HS-5 (cell line): ENCODE measurements at places on chromosomes 5 and 9.

GRCh38 chr5:100901821-100902341, 1.2 kb downstream of the ST8SIA4 start:
- DNase-seq = peak; percentile 2

DNA sequence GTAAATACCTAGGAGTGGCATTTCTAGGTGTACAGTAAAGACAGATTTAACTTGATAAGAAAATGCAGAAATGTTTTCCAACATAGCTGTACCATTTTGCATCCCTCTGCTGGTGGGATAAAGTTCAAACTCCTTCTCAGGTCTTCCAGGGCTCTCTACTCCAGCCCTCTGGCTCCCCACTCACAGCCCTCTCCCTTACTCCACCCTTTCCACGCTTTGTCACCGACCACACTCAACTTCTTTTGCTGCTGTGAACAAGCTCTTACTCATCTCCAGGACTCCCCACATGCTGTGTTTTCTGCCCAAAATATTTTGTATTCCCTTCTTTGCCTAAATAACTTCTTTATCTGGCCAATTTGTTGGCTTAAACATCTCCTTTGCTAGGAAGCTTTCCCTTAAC, 90.6 kb upstream of the OSMR start:
- peak; percentile 35 for DNase-seq

GRCh38 chr5:172447646-172448365, 6.5 kb downstream of the SH3PXD2B start:
- no peak for DNase-seq

- DNase-seq = no peak
Observed at GRCh38 chr5:58009754-58010153, 450.1 kb downstream of the PLK2 start.

DNA sequence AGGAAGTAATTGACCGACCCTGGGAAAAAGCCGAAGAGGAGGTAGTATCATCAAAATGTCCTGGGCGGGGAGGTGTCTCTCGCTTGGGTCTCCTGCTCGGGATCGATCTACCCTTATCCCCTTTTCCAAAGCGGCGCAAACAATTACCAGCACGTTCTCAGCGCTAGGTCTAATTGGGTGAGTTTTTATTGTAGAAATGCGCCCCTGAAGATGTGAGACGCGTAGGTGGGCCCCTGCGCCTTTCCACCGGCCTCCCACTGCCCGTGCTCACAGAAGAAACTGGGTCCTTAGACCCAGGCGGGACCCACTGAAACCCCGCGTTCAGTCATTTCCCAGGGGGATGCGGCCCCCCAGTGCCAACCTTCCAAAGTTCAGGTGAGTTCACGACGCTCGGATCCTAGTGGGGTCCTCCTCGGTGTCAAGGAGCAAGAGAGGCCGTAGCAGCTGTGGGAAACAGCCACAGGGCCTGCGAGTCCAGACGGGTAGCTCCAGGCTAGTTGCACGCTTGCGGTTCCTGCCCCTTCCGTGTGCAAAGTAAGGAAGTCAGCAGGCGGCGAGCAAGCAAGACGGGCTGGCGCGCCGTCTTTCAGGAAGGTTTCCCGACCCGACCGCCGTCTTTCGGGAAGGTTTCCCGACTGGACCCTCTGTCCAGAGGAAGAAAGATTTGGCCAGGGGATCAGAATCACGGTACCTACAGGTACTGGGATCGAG, 1.5 kb downstream of the SMIM32 start:
- DNase-seq = no peak

DNA sequence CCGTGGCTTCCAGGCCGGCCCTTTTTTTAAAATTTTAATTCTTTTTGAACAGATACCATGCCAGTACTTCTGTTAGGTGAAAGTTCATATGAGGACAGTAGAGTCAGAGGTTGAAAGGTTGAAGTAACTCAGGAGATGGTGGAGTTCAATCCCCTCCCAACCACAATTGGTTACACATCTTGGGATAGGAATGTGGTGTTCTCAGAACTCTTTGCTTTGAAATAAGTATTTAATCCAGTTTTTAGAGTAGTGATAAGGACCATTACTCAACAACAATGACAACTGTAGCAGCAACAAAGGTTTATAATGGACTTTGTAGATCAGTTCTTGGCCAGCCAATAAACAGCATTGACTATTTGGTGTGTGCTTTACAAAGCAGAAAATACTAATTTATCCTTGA, 116.0 kb downstream of the ARHGAP26 start:
- no peak for DNase-seq

- DNase-seq = no peak
Observed at GRCh38 chr9:127132375-127132774, 9.9 kb upstream of the ANGPTL2 start.

DNA sequence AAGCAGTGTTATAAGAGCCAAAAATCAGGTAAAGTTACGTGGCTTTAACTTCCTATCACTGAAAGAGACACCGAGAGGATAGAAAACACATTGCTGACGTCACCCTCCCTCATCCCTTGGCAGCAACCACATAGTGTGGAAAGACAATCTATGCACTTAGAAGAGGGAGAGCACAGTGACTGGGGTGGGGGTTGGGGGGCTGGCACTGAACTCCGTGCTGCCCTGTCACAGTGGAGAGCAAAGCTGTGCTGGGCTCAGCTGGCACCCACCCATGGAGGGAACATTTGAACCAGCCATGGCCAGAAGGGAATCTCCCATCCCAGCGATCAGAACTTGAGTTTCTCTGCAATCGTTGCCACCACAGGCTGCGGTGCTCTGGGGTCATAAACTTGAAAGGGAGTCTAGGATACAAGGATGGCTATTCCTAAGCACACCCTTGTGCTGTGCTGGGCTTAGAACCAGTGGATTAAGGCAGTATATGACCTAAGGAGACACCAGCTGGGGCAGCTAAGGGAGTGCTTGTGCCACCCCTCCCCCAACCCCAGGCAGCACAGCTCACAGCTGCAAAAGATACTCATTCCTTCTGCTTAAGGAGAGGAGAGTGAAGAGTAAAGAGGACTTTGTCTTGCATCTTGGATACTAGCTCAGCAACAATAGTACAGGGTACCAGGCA, 73.4 kb downstream of the KIAA0825 start:
- DNase-seq = no peak

DNA sequence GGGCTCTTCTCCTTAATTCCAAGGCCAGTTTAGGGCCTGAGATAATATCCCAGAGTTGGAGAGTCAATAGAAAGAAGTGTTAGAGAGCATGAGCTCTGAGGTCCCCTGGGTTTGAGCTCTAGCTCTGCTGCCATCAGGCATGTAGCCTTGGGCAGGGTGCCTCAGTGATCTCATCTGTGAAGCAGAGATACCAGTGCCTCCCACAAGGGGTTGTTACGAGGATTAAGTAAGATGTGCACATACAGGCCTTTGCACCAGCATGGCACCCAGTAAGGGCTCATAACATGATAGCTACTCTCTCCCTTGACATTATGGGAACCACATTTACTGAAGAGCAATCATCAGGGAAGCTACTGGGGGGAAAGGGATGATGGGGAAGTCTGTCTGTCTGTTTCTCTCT, 265.7 kb downstream of the HSPA4 start:
- DNase-seq = no peak

GRCh38 chr9:69279084-69279731, 45.8 kb upstream of the ENTREP1 start:
- DNase-seq = no peak

DNA sequence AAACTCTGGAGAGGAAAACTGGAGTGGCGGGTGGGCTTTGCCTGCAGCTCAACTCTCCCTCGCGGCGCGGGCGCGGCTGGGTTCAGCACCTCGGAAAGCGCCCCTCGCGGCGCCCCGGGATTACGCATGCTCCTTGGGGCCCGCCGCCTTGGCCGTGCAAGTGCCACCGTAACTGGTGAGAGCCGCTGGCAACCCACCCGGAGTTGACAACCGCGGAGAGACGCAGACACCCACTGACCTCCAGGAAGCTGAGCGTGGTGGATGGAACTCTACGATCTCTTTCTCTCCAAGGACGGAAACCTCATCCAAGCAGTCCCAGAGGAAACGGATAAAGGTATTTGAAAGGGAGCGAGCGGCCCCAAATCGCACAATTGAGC, 194 bp upstream of the RXFP3 start:
- DNase-seq = no peak

DNA sequence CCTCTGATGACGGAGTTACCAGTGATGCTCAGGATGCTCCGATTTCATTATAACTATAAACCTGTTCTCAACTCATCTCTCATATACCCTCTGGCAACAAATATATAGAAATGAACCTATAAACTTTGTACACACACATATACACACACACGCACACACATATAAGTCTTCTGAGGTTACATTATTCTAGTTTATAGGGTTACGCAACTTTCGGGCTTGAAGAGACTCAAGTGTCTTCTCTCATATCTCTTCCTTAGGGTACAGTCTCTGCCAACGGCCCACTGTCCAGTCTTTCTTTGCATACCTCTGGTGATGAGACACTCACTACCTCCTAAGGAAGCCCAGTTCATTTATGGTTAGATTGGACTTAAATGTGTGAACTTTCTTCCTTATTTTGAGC, 69.4 kb upstream of the TBC1D2 start:
- DNase-seq = no peak

- no peak for DNase-seq
Observed at GRCh38 chr9:1049641-1050040, 516 bp upstream of the DMRT2 start.

DNA sequence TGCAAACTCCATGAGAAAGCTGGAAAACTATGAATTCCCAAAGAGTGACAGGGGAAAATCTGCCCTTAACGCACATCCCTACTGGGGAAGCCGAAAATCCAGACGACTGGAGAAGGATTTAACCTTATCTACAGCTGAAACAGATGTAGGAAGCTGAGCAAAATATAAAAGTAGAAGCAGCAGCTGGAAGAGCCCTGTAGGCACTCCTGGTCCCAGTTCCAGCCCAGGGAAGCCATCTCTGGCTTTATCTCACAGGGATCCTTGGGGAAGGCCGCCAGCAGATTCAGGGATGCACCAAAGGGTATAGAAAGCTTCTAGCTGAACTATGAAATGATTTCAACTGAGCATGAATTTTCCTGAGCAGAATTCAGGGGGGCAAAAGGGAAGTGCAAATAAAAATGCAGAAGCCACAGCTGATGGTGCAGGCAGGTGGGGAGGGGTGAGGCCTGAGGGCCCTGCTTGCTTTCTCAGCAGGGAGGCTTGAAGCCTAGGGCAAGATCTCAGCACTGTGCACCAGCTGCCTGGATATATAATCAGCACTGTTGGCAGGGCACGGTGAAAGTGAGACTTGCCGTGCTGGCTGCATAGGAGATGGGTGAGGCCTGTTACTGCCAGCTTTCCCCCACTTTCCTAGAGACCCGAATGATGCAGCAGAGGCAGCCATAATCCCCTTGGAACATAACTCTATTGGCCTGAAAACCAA, 2019.5 kb upstream of the NUDT12 start:
- no peak for DNase-seq

- no peak for DNase-seq
Observed at GRCh38 chr5:151002681-151003502, 17.5 kb upstream of the GPX3 start.

- DNase-seq = no peak
Observed at GRCh38 chr5:33608344-33609041, 167.7 kb downstream of the TARS1 start.

DNA sequence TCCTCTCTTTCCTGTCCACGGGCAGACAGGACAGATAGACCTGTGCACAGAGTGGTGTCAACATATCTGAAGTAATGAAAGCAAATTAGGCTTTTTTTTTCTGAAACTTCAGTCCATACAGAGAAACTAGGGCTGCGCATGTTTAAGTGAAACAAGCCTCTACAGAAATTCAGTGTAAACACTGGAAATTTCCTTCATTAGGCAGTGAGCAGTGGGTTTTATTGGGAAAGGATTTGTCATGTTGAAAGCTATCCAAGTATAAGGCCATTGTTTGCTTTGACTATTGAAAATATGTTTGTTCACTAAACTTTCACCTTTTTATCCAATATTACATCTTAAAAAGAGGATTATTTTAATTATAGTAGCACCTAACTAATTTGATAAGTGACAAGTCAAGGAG, 161.2 kb downstream of the AOPEP start:
- no peak for DNase-seq

DNA sequence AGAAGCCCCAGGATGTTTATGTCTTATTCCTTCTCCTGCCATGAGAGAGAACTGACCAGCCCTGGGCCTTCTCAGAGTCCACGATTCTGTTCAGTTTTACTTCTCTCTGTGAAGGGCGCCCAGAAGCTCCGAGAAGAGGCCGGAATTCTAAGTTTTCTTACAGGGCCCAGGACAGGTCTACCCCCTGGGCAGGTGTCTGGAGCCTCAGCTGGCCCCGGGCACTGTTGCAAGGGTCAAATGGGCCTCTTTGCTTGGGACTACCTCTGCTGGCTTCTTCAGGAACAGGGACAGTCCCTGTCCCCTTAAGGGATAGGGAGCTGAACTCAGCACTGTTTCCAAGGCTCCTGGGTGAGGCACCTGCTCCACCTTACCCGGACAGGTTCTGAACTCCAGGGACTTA, 55.0 kb downstream of the RASGEF1C start:
- DNase-seq = no peak

- DNase-seq = peak; percentile 11
Observed at GRCh38 chr5:8508231-8508630, 639.3 kb downstream of the MTRR start.

- DNase-seq = no peak
Observed at GRCh38 chr5:84667576-84667975, 282.9 kb upstream of the EDIL3 start.

GRCh38 chr9:84701801-84702200, 32.3 kb downstream of the NTRK2 start:
- no peak for DNase-seq

DNA sequence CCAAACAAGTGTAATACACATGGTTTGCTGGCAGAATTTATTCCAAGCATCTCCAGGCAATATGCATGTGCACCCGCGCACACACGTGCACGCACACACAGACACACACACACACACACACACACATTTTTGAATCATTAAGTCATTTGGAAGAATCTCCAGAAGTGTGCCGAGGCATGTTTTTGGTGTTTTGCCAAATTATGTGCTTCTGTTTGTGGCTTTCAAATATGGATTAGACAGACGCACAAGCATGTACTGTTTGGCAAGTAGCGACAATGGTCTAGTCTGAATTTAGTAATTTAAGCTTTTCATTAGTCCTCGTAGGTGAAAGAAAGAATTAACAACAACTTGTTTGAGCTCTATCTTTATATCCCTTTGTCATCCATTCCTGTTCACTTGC, 36.7 kb downstream of the NFIB start:
- DNase-seq = no peak

DNA sequence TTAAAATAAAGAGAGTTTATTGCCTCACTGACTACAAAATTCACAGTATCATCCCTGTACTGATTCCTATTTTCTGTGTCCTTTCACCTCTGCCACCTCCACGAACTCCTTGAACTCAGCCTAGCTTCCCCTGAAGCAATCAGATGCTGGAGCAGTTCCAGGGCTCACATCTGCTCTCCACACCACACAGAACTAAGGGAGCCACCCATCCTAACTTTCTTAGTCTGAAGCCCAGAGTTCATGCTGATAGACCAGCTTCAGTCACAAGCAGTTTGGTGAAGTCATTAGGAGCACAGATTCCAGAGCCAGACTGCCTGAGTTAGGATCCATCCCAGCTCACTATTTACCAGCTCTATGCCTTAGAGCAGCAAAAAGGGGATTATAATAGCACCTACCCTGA, 15.6 kb upstream of the EPB41L4A start:
- DNase-seq = no peak

- DNase-seq = no peak
Observed at GRCh38 chr9:113563826-113564497, 100.4 kb downstream of the RGS3 start.
